ENCODE measurements at places on chromosomes 6 and 20.

GRCh38 chr6:46473881-46474280 is 17.4 kb downstream of the RCAN2 start:
- no peaks in the 10 kb centered on the region for H3K27me3 ChIP-seq
- H3K27ac ChIP-seq: no peak overlapping the region
- no peaks in the 10 kb centered on the region for H3K36me3 ChIP-seq
- H3K4me1 ChIP-seq: no peaks in the 10 kb centered on the region

DNA sequence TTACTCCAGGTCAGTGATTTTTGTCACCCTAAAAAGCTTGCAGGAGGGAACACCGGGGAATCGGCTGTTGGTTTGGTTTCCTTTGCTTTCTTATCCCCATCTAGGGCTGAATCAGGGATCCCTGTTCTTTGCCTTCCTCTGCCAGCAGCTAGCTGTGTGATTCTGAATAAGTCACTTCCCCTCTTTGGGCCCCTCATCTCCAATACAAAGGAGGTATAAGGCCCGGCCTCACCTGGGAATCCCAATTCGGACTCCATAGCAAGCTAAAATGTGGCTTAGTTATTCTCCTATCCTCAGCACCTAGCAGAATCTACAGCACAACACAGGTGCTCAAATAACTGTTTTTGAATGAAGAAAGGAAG is 18.5 kb upstream of the ARMC12 start:
- H3K27ac ChIP-seq: no peak overlapping the region
- no peaks in the 10 kb centered on the region for H3K27me3 ChIP-seq
- no peak for DNase-seq

DNA sequence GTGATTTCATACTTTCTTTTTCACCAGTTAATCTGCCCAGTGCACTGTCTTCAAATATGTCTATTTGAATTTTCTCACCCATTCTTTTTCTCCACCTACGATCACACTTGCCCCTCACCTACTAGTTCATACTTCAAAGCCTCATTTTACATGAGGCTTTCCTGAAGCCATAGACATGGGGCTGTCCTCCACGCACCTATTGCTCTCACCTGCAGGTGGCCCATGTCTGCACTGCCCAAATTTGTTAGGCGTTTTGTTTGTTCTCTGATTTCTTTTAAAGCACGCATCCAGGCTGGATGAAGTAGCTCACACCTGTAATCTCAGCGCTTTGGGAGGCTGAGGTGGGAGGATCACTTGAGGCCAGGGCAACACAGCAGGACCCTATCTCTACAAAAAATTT is 106.8 kb upstream of the RIPOR2 start:
- no peak for DNase-seq
- H3K4me3 ChIP-seq: peak overlapping the region; percentile 68
- H3K36me3 ChIP-seq: no peaks in the 10 kb centered on the region
- peaks cover 31% of the 10 kb centered on the region for H3K4me1 ChIP-seq
- H3K27ac ChIP-seq: peak overlapping the region; percentile 91

- H3K4me1 ChIP-seq: no peaks in the 10 kb centered on the region
- H3K36me3 ChIP-seq: no peaks in the 10 kb centered on the region
- H3K27me3 ChIP-seq: no peaks in the 10 kb centered on the region
- H3K27ac ChIP-seq: no peak overlapping the region
- DNase-seq: no peak
Observed at GRCh38 chr6:86192123-86192522, 549.4 kb upstream of the SYNCRIP start.

DNA sequence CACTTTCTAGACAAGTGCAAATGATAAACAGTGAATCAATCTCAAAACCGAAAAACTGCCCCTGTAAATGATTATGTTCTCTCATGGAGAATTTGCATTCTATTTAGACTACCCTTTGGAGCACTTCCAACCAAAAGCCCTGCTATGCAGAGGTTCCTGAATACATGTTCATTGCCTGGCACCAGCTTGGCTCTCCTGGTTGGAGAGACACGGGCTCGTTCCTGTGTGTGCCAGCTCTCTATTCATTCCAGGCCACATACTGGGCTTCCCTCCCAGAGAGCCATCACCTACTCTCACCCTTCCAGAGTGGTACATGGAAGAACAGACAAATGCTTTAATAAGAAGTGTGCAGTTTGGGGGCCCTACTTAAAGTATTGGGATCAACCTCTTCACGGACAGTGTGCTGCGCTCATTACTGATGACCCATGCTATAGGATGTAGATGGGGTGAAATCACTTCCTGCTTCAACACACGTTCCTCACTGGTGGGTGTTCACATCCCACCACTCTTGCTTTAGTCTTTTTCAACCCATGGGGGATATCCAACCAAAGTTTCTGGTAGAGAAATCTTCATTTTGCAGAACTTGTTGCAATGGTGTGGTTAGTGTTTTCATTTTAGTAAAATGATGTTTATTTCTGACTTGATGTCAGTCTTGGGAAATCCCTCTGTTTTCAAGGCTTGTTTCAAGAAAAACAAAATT is 38.5 kb upstream of the NAA20 start:
- no peak overlapping the region for H3K27ac ChIP-seq
- no peaks in the 10 kb centered on the region for H3K36me3 ChIP-seq
- no peak overlapping the region for H3K4me3 ChIP-seq

DNA sequence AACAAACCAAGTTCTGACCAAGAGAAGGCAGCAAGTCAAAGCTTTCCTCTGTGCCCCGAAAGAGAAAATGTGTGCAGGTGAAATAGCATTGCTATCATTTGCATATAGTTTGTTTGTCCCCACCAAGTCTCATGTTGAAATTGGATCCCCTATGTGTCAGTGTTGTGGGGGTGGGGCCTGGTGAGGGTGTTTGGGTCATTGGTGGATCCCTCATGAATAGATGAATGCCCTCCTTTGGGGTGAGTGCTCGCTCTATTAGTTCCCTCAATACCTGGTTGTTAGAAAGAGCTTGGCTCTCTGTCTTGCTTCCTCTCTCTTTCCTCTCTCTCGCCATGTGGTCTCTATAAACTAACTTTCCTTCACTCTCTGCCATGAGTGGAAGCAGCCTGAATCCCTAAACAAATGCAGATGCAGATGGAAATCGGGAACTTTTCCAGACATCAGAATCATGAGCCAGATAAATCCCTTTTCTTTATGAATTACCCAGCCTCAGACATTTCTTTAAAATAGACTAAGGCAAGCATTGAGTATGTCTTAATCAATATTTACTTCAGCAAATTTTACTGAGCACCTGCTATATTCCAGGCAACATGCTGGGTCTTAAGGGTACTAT is 43.8 kb upstream of the SYNDIG1 start:
- no peaks in the 10 kb centered on the region for H3K4me1 ChIP-seq
- no peak for DNase-seq
- H3K27ac ChIP-seq: no peak overlapping the region
- no peak overlapping the region for H3K4me3 ChIP-seq

- H3K4me3 ChIP-seq: no peak overlapping the region
- H3K4me1 ChIP-seq: no peaks in the 10 kb centered on the region
- DNase-seq: no peak
- H3K27me3 ChIP-seq: no peaks in the 10 kb centered on the region
Observed at GRCh38 chr6:11346516-11346915, 114.0 kb upstream of the NEDD9 start.

DNA sequence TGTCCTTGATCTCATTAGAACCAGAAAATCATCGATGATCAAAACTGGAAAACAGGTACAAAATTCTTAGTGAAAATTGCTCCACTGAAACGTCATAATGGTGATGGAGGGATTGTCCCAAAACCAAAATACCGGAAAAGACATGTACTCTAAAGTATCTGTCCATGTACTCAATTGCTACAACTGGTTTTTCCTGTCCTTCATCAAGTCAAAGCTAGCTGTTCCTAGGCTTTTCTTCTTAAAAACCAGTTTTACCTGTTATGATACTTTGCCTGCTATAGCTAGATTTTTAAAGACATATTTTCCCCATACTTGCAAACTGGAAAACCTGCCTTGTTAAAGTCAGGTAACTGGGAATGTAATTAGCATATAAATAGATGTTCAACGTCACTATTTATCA is 50.5 kb upstream of the LRRC1 start:
- no peaks in the 10 kb centered on the region for H3K27me3 ChIP-seq
- H3K27ac ChIP-seq: no peak overlapping the region
- no peaks in the 10 kb centered on the region for H3K4me1 ChIP-seq
- H3K4me3 ChIP-seq: no peak overlapping the region
- no peaks in the 10 kb centered on the region for H3K36me3 ChIP-seq

DNA sequence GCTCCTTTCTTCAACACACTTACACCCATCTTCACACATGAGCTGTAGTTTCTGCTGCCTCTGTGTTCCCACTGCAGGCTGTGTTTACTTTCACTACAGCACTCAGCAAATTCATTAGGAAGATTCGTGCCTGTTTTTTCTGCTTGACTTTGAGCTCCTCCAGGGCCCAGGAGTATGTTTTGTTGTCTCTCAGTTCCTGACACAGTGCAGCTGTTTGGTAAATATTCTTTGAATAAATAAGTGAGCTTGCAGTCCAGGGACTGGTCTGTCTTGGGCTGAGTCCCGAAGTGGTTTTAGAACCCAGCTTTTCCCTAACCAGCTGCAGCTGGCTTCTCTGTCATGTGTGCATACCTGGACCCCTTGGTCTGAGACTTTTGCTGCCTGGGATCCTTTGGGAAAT is 46.6 kb upstream of the CCN6 start:
- no peak for DNase-seq
- no peaks in the 10 kb centered on the region for H3K36me3 ChIP-seq
- no peaks in the 10 kb centered on the region for H3K4me1 ChIP-seq
- no peak overlapping the region for H3K27ac ChIP-seq
- H3K4me3 ChIP-seq: no peak overlapping the region

DNA sequence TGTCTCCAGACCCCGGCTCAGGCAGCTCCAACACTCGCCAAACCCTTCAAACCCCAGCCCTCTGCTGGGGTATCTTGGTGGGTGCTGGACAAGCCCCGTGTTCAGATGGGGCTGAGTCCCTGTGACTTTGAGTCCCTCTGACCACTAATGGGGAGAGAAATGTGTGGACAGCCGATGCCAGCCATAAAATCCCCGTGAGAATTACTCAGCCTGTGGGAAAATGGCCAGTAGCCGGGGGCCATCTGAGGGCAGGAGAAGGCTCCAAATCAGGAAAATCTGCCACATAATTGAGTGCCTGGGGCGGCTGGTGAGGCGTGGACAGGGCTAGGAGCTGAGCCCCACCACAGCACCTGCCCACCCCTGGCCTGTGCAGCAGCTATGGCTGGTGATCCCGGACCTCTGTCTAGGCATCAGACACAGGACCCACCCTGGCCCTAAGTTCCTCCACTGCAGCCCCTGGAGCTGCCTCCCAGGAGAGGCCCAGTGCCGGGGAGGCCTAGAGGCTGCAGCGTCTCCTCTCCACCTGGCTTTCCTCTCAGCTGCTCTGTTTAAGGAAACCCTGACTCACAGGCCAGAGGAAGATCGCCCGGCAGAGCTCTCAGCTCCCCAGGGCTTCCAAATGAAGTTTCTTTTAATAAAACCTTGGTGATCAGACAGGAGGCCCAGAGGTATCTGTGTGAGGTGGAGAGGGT is 53.7 kb upstream of the SLCO4A1 start:
- DNase-seq: no peak
- H3K4me1 ChIP-seq: no peaks in the 10 kb centered on the region
- H3K4me3 ChIP-seq: no peak overlapping the region
- H3K36me3 ChIP-seq: no peaks in the 10 kb centered on the region
- no peak overlapping the region for H3K27ac ChIP-seq

DNA sequence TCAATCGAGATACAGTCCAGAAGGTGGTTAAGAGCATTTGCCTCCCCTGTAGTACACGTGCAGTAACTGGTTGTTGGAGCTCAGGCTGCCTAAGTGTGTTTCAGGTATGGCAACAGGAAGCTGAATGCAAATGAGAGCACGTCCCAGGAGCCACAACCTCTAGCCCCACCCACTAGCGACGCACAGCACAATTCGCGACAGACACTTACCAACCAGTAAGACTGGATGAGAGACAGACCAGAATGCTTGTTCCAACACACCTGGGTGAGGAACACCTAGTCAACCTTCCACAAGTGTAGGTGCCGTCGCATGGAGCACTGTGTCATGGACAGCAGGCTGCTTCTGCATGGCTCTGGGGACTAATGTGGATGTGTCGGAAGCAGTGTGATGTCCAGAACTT is 7.2 kb upstream of the SERPINB1 start:
- DNase-seq: peak; percentile 43
- H3K27me3 ChIP-seq: no peaks in the 10 kb centered on the region
- H3K4me1 ChIP-seq: peaks cover 22% of the 10 kb centered on the region
- H3K36me3 ChIP-seq: no peaks in the 10 kb centered on the region
- H3K4me3 ChIP-seq: no peak overlapping the region

DNA sequence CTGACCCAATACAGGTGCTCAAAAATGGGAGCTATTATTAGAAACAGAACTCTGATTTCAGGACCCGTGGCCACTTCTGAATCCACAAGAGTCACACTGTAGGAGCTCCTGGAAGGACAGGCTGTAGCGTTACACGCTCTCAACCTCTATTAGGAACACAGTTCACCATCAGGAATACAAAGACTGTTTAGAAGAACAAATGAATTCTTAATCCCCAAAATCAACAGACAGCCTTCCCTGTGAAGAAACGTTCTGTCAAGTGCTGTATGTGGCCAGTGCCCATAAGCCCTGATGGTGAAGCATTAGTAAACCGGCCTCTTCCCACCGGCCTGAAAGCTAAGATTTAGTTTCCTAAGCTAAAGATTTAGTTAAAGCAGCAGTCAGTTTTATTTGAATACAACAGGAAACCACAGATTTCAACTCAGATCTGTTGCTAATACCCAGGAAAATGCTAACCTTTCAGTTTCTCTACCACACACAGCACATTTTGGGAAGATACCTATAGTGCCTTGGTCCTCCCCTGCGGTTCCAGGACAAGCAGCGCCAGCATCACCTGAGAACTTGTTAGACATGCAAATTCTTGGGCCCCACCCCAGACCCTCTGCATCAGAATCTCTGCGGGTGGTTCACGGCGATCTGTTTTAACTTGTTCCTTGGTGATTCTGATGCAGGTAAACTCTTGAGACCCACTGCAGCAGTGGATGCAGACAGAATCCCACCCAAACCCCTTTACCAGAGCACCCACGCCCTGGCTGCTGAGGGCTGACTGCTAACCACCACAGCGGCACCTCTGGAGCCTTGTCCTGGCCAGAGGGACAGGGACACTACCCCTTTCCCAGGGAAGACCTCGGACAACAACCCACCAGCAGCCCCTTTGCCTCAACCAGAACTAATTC is 33.4 kb downstream of the MTRES1 start:
- H3K4me3 ChIP-seq: no peak overlapping the region
- no peaks in the 10 kb centered on the region for H3K27me3 ChIP-seq
- H3K27ac ChIP-seq: no peak overlapping the region
- no peak for DNase-seq
- no peaks in the 10 kb centered on the region for H3K36me3 ChIP-seq

DNA sequence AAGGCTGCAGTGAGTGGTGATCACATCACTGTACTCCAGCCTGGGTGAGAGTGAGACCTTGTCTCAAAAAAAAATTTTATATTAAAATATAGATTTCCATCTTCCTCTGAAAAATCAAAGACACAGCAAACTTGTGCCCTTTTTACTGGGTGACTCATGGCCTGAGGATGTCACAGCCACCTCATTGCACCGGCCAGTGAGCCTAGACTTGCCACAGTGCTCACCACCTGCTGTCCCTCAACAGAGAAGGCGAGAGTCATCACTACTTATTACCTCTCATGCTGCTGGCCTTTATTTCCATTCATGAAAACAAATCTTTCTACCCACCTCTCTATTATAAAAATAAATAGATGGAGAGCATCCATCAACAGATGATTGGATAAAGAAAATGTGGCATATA is 295.8 kb downstream of the PREX1 start:
- no peak overlapping the region for H3K4me3 ChIP-seq
- H3K27me3 ChIP-seq: no peaks in the 10 kb centered on the region
- H3K27ac ChIP-seq: no peak overlapping the region
- no peak for DNase-seq
- no peaks in the 10 kb centered on the region for H3K4me1 ChIP-seq
